Stimulated activated CD4-positive, alpha-beta T cell treated with anti-CD3 and anti-CD28 coated beads, Interleukin-12 subunit alpha, Interleukin-12 subunit beta, amount 100 ng/mL, for 24 hours (primary cell): ENCODE measurements at places on chromosomes 7 and 10.

DNA sequence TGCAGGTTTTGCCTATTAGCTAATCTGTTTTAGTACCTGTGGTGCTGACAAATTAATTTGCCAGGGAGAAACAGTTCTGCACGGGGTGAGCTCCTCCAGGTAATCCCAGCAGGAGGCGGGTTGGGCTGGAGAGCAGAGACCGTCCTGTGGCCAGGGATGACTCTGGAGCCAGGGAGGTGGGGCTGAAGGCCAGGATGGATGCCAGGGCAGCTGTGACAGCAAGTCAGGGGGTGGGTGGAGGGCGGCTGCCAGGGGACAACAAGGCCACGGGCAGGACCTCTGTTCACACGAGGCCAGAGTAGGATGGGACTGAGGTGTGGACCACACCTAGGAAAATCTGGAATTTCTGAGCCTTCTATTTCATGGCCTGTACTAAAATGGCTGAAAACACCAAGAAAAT is 48.9 kb downstream of the C10orf143 start:
- no peak for DNase-seq

- DNase-seq = no peak
Observed at GRCh38 chr10:14880229-14880628, 1.6 kb downstream of the SUV39H2 start.

DNA sequence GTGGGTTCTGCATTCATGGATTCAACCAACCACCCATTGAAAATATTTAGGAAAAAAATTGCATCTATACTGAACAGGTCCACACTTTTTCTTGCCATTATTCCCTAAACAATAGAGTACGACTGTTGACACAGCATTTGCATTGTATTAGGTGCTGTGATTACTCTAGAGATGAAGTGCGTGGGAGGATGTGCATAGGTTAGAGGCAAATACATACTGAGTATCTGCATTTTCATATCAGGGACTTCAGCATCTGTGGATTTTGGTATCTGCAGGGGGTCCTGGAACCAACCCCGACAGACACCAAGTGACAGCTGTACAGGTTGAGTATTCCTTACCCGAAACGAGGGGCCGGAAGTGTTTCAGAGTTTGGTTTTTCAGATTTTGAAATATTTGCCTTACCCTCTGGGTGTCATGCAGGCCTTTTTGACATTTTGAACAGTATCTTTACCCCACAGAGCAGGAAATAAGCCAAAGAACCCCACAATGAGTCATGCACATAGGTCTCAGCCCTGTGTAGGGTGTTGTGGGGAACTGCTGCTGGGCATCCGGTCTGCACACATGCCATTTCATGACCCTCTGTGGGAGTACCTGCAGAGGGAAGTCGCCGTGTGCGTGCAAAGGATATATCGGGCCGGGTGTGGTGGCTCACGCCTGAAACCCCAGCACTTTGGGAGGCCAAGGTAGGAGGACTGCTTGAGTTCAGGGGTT is 14.5 kb downstream of the NUDT5 start:
- peak; percentile 40 for DNase-seq

GRCh38 chr7:47333959-47334358 is 248.0 kb downstream of the TNS3 start:
- DNase-seq = no peak

- no peak for DNase-seq
Observed at GRCh38 chr10:132846631-132847415, 60.9 kb upstream of the NKX6-2 start.

DNA sequence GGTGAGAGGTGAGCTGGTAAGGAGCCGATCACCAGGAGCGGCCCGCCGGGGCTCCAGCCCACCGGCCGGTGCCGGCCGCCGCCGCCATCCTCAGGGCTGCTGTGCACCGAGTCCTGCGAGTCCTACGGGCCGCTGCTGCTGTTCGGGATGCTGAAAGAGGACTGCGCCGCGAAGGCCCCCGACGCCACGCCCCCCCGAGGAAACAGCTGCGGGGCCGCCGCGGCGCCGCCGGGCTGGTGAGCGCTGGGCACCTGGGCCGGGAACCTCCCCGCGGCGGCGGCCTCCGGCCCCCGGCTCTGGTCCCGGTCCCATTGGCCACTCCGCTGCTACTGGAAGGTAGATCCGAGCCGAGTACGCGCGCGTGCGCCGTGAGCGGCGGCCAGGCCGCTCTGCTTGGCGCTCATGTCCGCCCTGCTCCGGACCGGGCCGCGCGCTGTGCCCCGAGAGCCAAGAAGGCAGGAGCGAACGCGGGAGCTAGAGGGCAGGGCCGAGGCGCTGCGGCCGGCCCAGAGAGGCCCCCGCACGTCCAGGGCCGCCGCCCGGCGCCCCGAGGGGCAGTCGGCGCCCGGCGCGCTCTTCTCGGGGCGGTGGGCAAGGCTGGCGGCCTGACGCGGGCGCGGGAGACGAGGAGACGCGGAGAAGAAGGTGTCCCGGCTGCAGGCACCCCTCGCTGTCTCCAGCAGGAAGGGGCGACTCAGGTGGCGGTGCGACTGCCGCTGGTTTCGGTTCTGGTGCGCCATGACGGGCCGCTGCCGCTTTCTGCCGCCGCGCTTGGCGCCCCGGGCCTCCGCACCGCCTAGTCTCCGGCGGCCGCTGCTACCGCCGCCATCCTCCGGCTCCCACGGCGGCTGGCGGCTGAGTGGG is 121.3 kb upstream of the WIPF3 start:
- peak; percentile 1 for DNase-seq

DNA sequence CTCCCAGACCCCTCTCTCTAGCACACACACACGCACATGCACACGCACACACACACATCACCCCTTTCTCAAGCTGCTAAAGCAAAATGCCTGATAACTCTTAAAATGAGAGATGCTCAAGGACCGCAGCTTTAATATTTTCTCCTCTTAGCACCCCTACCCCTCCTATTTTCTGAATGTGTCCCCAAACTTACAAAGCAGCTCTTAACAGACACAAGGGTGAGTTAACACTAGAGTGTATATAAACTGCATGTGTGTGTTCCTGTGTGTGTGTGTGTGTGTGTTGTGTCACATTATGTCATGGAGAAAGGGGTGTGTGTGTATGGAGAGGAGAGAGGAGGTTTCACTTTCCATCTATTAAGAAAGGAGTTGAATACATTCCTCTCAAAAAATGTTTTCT is 1.3 kb downstream of the PTN start:
- no peak for DNase-seq

GRCh38 chr10:42877496-42878030 is 95.0 kb downstream of the BMS1 start:
- no peak for DNase-seq

GRCh38 chr7:74441801-74442200 is 11.9 kb upstream of the GTF2IRD1 start:
- no peak for DNase-seq

- no peak for DNase-seq
Observed at GRCh38 chr10:1516492-1517165, 220.7 kb downstream of the ADARB2 start.

DNA sequence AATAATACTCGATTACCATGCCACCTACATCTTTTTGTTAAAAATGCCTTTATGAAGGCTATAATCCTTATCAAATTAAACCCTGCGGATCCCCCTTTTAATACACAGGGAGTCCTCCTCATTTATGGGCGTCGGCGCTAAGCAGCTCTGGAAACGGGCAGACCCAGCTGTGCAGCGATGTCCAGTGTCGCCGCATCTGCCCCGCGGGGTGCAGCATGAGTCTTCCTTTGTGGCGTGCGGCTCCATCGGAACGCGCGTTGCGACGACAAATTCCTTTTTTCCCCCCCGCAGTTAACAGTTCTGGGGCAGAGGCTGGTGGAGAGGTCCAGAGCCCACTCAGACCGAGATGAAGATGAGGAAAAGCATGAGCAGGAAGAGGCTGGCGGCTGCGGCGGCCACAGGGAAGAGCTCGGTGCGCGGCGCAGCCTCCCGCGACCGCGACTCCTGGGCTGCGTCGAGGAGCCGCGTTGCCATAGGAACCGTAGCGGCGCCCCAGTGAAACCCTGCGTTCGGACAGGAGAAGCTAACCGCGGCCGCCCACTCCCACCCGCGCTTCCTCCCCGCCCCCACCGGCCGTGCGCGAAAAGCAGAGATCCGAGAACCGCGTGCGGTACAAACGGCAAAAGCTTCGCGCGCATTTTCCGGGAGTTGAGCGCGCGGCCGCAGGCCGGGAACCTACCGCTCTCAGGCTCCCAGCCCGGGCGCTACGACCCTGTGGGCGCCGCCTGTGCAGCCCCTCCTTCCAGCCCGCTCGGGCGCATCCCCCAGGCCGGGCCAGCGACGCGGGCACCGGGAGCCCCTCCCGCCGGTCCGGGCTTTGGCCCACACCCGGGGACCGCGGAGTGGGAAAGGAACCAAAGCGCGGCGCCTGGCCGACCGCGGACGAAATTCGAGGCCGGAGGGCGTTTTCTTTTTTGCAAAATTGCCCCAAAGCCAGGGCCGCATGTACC is 130.6 kb downstream of the SPAG6 start:
- DNase-seq = no peak

DNA sequence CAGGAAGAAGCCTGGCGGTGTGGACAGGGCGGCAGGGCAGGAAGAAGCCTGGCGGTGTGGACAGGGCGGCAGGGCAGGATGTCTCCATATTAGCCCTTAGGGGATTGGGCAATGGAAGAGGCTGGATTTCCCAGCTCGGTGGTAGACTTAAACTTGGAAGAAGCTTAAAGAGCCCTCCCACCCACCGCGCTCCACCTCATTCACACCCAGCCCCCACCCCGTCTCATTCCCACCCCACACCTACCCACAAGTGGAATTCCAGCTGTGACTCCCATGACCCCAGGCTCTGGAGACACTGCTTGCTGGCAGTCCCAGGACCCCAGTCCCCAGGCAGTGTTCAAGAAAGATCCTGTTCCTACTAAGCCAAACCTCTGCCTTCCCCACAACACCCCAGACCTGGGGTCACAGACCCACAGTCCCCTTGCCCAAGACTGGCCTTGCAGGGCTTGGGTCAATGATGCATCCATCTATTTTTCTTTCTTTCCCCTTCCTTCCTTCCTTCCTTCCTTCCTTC is 34.0 kb downstream of the SPDYE6 start:
- DNase-seq = no peak

- DNase-seq = no peak
Observed at GRCh38 chr10:117597216-117597615, 54.7 kb downstream of the EMX2 start.

DNA sequence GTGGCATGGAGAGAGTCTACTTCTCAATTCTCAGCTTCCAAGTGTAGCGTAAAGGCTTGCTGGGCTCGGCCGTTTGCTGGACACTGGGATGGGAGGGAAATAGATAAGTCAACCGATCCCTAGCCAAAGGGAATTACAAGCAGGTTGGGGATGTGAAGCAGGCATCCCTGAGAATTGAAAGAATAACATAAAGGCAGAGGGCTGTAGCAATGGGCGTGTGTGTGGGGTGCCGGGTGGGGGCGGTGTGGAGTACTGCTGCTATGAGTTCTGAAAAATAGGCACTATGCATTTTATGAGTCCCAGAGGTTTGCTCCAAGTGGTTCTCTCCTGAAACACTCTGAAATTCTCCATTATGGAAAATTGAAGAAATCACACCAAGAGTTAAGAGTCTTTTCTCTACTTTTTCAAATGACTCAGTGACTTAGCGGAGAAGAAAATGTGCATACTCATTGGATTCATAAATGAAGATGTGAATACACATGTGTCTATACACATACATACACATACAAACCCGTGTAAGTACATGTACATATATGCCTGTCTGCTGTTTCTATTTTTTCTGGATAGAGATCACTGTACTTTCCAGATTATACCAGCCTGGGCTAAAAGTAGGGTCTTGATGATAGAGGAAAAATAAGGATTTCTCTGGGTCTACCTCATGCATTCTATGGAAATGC is 65.4 kb downstream of the ADRA2A start:
- DNase-seq = no peak

GRCh38 chr7:10646194-10646593 is 327.5 kb upstream of the PHF14 start:
- DNase-seq = no peak

GRCh38 chr7:408751-409311 is 110.8 kb downstream of the PDGFA start:
- no peak for DNase-seq

DNA sequence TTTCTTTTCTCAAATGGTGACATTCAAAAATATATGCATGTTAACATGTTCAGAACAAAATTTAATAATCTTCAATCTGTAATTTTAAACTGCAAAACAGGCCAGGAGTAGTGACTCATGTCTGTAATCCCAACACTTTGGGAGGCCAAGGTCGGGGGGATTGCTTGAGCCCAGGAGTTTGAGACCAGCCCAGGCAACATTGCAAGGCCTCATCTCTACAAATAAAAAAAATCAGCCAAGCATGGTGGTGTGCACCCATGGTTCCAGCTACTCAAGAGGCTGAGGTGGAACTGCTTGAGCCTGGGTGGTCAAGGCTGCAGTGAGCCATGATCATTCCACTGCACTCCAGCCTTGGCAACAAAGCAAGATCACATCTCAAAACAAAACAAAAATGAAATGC is 394.3 kb downstream of the PARD3 start:
- DNase-seq = no peak

GRCh38 chr7:30420662-30421061 is 57.9 kb downstream of the NOD1 start:
- no peak for DNase-seq

GRCh38 chr7:114821030-114821900 is 100.6 kb upstream of the MDFIC start:
- no peak for DNase-seq

GRCh38 chr7:3120513-3120912 is 76.8 kb upstream of the CARD11 start:
- no peak for DNase-seq

- no peak for DNase-seq
Observed at GRCh38 chr10:131961047-131961776, 20.5 kb downstream of the BNIP3 start.

DNA sequence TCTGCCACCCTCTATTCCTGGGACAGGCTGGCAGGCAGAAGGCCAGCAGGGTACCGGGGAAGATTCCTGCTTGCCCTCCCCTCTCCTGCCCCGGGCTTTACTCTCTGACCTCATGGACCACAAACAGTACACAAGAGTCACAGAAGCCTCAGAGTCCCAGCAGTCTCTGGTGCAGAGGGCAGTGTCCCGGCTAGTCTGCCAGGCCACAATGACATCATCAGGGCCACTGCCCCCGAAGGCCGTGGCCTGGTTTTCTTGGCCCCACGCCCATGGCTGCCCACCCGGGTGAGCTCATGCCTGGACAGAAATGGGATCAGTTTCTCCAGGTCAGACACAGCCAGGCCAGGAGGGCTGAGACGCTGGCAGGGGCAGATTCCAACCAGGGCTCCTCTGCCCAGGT is 91.9 kb downstream of the MYL10 start:
- no peak for DNase-seq

- DNase-seq = no peak
Observed at GRCh38 chr7:7772397-7772821, 54.0 kb upstream of the RPA3 start.

DNA sequence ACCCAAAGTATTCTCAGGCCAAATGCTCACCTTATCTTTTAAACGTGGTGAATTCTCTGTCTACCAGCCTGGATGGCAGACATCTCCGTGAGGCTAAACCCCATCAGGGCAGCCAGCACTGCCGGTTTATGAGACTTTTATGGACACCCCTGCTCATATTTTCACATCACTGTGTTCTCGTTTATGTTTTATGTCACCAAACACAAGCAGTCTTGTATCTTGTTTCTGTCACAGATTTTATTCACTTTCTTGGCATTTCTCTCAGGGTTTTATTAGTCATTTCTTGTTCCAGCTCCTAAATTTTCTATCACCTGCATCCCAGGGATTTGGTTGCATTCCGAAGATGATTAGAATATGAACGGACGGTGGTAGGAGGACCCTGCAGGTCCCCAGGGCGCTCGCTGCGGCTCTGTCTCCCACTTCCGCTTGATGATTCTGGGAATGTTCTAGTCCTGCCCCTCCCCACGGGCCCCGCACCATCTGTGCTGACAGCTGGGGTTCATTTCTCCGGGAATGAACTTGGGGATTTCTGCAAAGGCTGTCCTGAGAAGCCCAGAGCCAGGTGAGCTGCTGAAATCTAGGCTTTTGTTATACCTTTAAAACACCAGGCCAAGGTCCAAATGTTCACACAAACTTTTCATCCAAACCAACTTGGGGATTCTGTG is 217.6 kb downstream of the GFRA1 start:
- no peak for DNase-seq
